ENCODE measurements at places on chromosomes 6 and 20.

GRCh38 chr6:121539439-121539838 is 104.0 kb downstream of the GJA1 start:
- no peak for DNase-seq

DNA sequence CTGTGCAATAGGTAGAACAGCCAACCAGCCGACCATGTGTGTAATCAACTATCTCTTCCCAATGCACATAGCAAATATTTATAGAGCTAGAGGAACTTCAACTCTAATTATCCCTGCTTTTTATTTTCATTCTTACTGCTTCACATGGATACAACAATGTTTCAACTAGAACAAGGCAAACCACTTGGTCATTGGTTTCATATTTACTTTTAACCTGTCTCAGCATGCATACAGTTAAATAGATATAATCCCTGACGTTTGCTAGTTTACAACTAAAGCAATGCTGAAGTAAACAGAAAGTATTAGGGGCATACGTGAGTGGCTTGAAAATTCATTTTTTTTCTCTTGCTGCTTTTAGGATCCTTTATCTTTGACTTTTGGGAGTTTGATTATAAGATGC is 318.5 kb upstream of the MAP3K7 start:
- DNase-seq: no peak

- DNase-seq: no peak
Measured at GRCh38 chr6:52377538-52378221, 15.7 kb downstream of the PAQR8 start.

GRCh38 chr20:57211908-57212533 is 54.4 kb downstream of the BMP7 start:
- DNase-seq: no peak

DNA sequence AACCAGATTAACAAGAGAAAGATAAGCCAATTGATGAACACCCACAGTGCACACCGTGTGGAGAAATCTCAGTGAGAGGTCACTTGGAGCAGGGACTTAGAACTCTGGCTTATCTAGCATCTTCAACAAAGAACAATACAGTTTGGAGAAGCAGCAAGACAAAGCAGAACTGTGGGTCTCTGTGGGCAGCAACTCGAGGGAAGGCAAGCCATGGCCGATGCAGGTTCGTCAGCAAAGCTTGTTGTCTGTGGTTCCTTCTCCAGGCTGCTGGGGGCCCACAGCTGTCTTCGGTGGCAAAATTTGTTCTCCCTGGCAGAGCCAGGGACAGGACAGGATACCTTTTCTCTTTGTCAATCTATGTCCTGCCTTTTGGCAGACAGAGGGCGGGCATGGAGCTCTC is 22.1 kb downstream of the RPP40 start:
- DNase-seq: no peak

GRCh38 chr6:167127785-167128531 is 5.1 kb downstream of the CCR6 start:
- no peak for DNase-seq

GRCh38 chr20:14951707-14952418 is 614.5 kb upstream of the FLRT3 start:
- no peak for DNase-seq

DNA sequence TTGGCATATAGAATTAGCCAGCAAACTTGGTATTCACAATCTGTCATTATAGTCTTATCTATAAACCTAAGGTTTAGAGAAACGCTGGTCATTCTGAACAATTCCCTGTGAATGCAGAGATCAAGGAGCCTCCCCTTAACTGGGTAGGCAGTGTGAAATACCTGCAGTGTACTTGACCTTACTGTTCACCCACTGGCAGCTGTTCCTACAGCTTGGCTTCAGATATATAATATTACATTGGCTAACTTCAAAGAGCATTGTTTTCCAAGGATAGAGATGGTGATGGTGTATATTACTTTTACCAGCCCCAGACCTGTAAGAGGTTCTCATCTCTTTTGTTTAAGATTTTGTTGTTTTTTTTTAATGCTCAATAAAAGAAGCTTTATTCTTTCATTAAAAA is 168.3 kb downstream of the ESR1 start:
- DNase-seq: no peak

- DNase-seq: no peak
Measured at GRCh38 chr20:1707588-1708449, 50.2 kb upstream of the SIRPG start.

DNA sequence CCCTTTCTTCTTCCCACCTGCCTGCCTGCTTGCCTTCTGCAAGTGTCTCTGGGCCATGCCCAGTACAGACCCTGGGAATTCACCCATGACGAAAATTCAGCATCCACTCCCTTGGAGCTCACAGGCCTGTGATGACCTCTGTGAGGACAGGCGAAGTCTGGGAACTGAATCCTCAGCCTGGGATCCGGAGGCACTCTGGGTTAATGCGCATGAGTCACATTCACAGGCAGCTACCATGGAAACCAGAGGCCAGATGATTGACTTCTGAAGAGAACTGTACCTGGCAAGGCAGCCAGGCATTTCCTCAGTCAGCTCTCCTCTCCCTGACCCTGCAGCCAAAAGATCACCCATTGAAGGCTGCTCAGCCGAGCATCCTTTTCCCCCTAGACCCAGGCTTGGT is 41.0 kb downstream of the SLC9A8 start:
- DNase-seq: peak; percentile 39

DNA sequence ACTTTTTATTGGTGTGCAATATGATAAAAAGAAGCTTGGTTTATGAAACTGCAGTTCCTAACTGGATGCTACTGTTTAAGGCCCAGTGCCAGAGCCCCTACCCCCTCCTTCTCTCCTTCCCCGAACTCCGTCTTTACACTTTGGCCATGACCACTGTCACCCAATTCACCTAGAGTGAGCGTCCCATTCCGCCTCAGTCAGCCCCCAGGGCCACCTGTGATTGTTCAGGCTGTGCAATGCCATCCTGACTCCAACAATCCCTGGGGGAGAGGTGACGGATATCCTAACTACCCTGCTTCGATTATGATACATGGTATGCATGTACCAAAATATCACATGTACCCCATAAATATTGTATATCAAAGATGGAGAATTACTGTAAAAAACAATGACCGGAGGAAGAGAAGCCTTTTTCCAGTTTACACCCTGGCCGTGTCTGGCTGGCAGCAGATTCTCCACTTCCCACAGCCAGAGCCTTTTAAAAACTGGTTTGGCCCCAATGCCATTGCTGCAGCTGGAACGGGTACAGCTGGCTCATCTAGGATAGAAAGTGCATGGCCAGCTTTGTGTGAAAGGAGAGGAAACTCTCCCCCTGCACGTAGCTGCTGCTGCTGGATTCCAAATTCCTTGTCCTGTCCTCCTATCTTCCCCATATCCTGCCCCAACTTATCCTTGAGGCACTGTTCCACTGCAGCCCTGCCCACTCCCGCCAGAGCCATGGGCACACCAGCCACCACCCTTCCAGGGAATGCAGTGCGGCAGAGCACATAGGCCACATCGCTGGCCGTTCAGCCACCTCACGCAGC is 99.7 kb downstream of the JPH2 start:
- DNase-seq: no peak

DNA sequence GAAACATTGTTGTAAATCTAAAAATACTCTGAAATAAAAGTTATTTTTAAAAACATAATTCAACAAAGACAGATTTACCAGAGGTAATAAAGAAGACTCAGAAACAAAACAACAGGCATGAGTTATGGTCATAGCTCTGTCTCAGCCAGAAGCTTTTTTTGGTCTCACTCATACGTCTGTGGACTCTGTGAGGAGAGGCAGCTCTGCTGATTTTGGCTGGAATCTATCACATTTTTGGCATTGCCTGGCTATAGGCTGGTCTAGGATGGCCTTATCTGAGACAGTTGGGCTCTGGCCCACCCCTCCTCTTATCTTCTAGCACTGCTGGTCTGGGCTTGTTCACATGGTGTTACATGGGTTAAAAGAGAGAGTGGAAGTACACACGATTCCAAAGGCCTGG is 514.0 kb upstream of the BTBD3 start:
- no peak for DNase-seq

GRCh38 chr20:38548356-38549083 is 32.5 kb upstream of the ADIG start:
- DNase-seq: no peak

GRCh38 chr6:41679696-41680095 is 41.4 kb downstream of the MDFI start:
- DNase-seq: no peak

GRCh38 chr6:27837625-27838057 is 74.6 kb downstream of the OR2B2 start:
- no peak for DNase-seq

- no peak for DNase-seq
Measured at GRCh38 chr20:25372584-25373336, 17.9 kb downstream of the ABHD12 start.

- DNase-seq: no peak
Measured at GRCh38 chr20:3199976-3200755, 4.3 kb downstream of the DDRGK1 start.

DNA sequence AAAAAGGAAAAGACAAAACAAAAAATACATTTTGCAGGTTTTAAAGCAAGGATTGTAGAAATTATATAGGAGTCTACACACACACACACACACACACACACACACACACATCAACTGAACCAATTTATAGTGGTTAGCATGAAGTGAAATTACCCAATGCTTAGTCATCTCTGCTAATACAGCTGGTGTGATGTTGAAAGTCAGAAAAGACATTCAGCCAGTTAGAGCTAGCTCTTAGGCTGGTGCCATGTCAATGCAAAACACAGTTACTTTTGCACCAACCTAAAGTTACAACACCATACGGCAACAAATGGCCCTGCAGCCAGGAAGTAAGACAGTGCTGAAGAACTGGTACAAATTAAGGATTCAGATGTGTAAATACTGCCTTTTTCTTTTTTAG is 15.2 kb downstream of the FAM210B start:
- no peak for DNase-seq

DNA sequence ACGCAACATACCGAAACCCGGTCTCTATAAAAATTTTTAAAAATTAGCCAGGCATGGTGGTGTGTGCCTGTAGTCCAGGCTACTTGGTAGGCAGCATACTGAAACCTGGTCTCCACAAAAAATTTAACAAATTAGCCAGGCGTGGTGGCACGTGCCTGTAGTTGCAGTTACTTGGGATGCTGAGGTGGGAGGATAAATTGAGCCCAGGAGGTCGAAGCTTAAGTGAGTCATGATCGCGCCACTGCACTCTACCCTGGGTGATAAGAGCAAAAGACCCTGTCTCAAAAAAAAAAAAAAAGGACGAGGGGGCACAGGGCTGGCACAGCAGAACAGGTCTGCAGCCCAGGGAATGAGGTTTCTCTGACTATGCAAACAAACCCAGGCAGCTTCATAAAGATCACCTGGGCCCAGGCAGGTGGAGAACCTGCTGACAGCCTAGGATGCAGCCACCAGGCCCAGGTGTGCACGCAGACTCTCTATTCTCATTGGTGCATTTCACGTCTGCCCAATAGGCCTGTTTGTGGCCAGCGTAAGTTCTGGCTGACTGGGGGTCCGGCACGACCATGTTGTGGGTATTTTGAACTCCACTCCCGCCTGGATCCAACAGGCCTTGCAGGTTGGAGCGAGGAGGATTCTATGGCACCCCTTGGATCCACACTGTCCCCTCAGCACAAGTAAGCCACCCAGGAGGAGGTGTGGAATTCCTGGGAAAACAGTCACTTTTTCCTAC is 204.5 kb downstream of the PREX1 start:
- no peak for DNase-seq

- DNase-seq: no peak
Measured at GRCh38 chr6:127497410-127497809, 21.7 kb downstream of the MTCL3 start.

DNA sequence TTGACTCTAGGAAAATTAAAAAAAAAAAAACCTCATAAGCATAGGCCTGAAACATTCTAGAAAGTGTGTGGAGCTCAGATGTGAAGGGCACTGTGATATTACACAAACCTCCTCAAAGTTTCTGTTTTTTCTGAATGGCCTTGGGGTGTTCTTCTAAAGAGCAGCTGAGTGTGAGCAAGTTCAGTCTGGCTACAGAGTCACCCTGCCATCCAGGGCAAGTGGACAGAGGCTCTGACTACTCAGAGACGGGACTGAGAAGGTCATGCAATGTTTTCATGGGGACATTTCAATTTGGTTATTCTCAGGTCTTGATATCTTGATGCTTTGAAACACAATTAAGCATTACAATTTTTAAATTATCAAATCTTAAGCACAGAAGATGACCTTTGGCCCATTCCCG is 36.6 kb upstream of the SSTR4 start:
- DNase-seq: no peak

GRCh38 chr20:5658912-5659345 is 91.3 kb upstream of the SHLD1 start:
- no peak for DNase-seq

DNA sequence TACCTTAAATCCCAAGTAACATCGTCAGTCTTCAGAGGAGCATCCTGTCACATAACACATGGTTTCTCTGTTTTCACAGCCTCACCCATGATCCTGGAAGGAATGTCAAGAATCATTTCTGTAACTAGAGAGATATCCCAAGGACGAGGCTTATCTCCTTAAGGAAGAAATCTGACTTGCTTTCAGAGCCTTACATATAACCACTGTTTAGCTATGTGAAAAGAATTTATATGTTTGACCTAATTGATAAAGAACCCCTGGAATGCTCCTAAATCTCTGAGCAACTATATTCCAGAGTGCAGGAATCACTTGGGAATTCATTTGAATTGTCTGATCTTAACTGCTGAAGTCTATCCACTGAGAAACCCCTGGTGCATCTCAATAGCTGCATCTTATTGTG is 243.1 kb downstream of the ALDH8A1 start:
- DNase-seq: no peak

DNA sequence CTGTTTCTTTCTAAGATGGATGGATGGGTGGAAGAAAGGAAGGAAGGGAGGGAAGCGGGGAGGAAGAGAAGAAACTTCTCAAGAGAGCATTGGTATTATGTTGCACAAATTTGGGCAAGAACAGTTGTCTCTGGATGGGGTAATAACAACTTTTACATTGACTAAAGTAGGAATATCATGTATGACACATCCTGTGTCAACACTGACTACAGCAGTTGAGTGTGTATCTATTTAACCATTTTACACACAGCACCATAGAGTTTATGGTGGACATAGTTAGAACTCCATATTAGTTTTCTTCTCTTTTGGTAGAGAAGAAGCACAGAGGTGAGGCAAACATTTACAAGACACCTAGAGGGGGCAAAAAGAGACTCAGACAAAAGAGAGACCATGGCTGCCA is 44.2 kb upstream of the RNF146 start:
- no peak for DNase-seq

- no peak for DNase-seq
Measured at GRCh38 chr6:150006961-150007464, 18.3 kb downstream of the RAET1L start.

DNA sequence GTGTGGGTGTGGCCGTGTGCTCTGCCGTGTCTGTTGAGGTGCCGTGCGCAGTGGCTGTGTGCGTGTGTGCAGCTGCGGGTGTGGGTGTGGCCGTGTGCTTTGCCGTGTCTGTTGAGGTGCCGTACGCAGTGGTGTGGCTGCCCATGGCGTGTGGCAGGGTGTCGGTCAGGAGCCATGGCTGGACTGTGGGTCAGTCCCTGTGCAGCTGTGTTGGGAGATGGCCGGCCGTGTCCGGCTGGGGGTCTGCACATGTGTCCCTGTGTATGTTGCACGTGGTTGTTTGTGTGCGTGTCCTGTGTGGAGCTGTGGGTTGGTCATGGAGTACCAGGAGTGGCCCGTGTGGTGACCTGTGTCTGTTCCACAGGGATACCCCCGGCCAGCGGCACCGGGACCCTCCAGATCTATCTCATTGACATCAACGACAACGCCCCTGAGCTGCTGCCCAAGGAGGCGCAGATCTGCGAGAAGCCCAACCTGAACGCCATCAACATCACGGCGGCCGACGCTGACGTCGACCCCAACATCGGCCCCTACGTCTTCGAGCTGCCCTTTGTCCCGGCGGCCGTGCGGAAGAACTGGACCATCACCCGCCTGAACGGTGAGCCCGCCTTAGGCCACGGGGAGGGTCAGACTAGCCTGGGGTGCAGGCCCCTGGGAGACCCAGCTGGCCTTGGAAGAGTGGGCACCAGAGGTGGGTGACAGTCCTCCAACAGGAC is 137.7 kb downstream of the TAF4 start:
- no peak for DNase-seq

All from cerebellar nuclear complex (tissue), 1 donor.